Left cardiac atrium (tissue), 4 donors: ENCODE measurements at places on chromosomes 6 and 20.
A peak's percentile ranks its signal among the peaks of the same experiment; 100 is the strongest.

DNA sequence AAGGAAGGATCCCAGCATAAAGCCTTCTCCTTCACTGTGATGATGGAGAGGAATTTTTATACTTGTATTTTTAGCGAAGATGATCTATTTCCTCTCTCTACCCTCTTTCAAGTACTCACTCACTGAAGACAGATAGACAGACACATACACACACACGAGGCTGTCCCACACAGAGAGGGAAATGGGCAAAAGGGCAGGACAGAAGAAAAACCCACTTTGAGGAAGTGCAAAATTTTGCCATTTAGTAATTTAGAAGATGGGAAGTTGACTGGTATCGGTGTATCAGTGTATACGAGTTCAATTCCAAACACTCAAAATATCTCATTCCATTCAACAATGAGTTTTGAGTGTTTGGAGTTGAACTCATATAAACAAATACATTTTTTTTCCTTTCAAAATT lies 30.9 kb downstream of the HEBP2 start:
- no peak for DNase-seq

DNA sequence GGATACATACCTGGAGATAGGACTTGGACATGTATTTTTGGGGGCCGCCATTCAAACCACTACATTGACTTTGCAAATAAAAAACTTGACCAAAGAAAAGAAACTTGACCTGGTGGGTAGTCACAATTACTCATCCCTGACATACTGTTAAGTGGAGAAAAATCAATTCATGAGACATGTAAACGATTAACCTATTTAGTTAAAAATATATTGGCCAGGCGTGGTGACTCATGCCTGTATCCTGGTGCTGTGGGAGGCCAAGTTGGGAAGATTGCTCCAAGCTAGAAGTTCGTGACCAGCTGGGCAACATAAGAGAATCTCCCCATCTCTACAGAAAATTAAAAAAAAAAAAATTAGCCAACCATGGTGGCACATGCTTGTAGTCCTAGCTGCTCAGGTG lies 2.5 kb upstream of the SRSF12 start:
- no peak for DNase-seq

DNA sequence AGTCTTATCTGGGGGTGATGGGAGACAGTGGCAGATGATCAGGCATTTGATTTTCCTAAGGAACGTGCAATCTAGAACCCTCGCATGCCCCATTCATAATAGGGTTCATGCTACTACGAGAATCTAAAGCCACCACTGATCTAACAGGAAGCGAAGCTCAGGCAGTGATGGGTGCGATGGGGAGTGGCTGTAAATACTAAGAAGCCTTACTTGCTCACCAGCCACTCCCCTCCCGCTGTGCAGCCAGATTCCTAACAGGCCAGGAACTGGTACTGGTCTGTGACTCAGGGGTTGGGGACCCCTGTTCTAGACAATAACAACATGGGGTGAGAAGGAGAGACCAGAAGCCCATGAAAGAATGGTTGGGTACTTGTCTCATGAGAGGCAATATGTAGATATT lies 4.5 kb downstream of the TREML4 start:
- DNase-seq: no peak

DNA sequence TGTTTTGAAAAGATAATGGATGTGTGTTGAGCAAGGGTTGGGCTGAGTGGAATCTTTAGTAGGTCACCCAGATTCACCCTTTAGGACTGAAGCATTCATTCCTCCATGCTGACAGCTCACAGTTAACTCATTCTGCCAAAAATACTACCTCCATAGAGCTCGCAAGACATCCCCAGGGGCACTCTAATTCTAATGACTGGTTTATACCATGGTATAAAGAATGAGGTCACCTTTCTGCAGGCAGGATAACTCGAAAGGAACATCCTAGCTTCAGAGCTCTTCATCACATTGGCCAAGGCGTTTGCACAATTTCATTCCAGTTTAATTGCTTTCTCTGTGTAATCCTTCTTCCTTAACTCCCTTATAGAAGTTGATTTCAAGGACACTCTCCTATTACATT lies 1257.2 kb upstream of the EYS start:
- DNase-seq: no peak

DNA sequence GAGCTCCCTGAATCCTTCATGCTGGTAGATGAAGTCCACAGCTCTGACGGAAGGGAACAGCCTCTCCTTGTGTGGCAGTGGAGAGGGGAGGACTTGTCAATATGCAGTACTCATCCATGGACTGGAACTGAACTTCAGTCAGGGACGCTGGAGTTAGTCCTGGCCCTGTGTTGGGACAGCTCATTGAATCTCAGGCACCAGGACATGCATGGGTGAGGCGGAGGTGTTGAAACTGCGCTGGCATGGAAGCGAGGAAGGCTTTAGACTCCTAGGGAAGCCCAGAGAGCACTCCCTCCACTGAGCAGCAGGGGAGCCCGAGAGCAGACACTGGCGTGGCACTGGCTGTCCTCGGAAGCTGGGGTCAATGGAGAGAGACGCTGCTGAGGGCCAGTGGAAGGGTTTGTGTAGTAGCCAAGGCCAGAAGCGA lies 161.3 kb upstream of the GGTLC1 start:
- DNase-seq: no peak

GRCh38 chr6:1739220-1739619 lies 129.5 kb downstream of the FOXC1 start:
- no peak for DNase-seq

DNA sequence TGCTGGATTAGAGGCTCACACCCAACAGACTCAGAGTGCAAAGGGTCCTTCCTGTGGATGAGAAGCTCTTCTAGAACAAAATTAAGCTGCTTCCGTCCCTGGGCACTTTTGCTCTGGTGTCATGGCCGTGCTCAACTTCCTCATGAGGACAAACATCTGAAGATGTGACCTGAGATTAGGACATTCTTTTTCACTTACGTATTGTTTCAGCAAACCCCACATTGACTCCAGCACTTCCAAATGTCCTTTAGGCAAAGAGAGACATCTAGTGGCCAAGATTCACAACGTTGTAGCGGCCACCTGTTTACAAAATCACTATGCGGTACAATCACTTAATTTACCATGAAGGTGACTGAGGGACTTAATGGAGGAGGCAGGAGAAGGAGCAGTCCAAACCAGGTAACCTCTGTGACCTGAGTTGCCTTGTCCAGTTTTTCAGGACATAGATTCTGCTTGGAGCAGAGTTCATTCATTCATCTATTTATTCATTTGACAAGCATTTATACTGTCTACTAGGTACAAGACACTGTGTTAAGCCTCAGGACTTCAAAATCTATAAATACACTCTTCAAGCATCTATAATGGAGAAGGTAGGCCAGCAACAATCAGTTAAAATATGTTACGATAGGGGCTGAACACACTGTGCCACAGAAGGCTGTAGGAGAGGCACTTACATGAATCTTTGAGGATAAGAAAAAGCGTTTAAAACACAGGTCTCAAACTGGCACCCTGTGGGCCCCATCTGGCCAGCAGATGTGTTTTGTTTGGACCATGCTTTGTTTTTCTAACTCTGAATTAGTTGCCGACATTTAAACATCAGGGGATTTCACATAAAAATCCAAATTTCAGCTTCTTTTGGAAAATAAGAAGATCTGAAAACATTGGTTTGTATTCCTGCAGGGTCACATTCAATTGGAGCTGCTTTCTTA lies 5.6 kb upstream of the ADGRF1 start:
- DNase-seq: peak; percentile 20
